ENCODE measurements at places on chromosomes 1 and 21.

DNA sequence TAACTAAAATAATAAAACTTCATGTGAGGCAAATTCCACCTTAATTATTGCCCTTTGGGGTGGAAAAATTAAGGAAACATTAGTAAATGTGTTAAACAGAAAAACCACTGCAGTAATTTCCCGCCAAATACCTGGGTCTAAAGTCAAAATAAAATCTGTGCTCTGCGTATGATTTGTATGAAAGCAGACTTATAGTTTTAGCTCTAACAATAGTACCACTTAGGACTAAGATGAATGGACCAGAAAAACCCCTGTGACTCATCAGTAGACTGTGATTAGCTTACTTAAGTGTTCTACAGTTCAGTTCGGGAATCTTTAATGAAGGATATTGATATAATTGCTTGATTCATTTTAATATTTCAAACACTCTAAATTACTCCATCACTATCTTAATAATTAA lies 23.3 kb upstream of the C1orf105 start:
- no peak for DNase-seq

- no peak for DNase-seq
Observed at GRCh38 chr1:209560952-209561351, 22.6 kb upstream of the CAMK1G start.

GRCh38 chr1:25106976-25107642 lies 125.2 kb downstream of the SYF2 start:
- DNase-seq, result no peak

GRCh38 chr1:40114400-40114799 lies 17.3 kb upstream of the PPT1 start:
- DNase-seq, result no peak

DNA sequence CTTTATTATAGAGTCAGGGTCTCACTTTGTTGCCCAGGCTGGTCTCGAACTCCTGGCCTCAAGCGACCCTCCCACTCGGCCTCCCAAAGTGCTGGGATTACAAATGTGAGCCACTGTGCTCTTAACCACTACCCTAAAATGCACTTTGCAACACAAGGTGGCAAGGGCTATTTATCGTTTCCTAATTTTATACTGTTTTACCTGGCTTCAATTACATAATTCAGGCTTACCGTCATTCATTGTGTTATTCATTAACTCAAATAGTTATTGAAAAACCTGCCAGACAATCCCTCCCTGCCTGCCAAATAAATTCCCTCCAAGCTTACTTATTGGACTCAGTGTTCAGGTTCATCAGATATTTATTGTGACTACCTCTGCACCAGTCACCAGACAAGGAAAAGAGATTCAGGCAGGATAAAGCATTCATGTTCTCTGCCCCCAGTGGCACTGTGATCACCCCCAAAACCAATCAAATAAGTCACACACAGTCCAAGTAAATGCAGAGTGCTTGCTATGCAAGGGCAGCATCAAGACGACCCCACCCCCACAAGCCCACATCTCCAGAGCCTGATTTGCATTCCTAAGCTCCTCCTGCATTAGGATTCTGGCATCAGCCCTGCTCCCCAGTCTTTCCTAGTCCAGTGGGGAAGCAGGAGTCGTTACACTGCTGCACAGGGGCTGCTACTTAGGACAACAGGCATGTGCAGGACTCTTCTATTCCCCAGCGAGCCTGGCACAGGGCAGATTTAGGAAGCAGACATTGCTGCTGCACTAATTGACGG lies 8.1 kb downstream of the PAQR7 start:
- DNase-seq, result no peak

GRCh38 chr1:64417803-64418202 lies 52.1 kb upstream of the CACHD1 start:
- DNase-seq, result no peak

DNA sequence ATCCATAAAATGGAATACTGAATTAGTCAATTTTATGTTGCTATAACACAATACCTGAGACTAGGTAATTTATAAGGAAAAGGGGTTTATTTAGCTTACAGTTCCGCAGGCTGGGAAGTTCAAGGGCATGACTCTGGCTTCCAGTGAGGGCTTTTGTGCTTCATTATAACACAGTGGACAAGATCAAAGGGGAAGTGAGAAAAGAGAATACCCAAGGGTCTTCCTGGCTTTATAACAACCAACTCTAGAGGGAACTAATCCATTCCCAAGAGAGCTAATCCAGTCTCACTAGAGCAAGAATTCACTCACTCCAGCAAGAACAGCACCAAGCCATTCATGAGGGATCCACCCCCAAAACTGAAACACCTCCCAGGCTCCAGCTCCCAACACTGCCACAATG lies 3.1 kb downstream of the KIFAP3 start:
- DNase-seq, result no peak

DNA sequence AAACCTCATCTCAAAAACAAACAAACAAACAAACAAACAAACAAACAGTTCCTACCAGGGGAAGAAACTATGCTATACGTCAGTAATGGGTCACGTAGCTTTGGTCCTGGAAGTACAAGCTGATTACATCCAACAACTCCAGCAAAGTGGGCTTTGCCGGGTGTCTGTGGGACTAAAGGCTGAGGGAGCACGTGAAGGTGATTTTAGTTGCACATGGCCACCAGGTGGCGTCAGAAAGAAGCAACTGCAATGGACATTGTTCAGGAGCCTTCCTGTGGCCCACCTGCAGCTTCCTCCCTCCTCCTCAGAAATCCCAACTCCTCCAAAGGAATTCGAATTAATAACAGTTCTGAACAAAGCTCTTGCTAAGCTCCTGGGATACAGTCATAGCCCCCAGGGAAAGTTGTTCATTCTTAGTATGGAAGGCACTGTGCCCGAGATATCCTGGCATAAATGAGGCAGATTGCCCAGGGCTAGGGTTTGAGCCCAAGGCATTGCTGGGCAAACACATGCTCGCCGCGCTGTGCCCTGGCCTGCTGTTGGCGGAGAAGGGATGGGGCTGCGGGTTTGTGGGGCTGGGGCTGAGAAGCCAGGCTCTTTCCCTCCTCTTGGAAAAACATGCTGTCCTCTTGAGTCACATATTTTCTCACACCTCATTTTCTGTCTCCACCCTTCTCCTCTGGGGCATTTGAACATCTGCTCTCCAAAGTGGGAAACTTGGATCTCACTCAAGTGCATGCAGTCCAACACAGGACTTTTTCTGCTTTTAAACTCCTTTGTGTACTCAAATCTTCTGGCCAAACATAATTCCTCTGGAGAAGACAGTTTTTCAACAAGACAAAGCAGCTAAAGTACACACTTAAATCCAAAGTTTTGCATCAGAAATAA lies 28.6 kb downstream of the AKNAD1 start:
- peak; percentile 63 for DNase-seq

- DNase-seq, result no peak
Observed at GRCh38 chr1:53066891-53067738, 5.1 kb downstream of the PODN start.
